A375 (cell line): ENCODE measurements at places on chromosomes 13 and 19. TPM values are rescaled to one million over a fixed set of nuclear protein-coding genes. Genes with fewer than 3 reads are reported as not detected.

LACC1 gene
- total RNA-seq = 2.5 and 2.9 TPM in 2 replicates

CGB1 gene
- total RNA-seq = not detected in 2 replicates

SOX1 gene
- not detected in 2 replicates for total RNA-seq

LSM14A gene
- total RNA-seq = 76.1 and 105 TPM in 2 replicates

C5AR1 gene
- total RNA-seq = 0.64 TPM in 2 replicates
